ENCODE measurements at places on chromosomes 5 and 9. TPM values are rescaled to one million over a fixed set of nuclear protein-coding genes. Genes with fewer than 3 reads are reported as not detected.

DNA sequence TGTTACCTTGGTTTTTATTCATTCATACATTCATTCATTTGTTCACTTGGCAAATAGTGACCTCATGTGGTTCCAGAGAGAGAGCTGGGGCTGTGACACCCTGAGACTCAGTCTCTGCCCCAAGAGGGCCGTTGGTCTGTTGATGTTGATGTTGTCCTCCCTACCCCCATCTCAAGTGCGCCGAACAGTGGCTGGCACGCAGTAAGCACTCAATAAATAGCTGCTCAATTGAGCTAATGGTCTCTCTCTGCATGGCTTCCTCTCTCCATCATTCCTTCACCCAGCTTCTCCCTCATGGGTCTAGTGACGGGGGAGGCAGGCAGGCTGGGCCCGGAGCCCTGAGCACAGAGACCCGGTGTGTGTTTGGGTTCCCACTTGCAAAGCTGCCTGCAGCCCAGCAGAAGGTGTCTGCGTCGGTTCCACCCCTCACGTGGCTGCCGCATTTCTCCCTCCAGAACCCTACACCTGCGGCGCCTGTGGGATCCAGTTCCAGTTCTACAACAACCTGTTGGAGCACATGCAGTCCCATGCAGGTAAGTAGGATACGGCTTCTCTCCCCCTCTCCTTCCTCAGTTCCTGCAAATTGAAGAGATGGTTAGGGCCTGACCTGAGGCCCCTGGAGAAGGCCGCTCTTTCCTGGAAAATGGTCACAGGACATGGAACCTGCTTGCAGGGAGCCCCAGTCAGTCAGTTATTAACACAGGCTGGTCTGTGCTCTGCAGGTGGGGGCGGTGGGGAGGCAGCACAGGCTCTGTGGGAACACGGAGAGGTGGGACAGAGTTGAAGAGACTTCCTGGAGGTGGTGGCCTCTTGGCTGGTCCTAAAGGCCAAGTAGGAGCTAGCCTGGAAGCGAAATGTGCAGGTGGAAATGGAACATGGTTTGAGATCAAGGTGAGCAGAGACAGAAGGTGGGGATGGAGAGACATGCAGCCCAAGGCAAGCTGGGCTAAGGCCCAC lies 42.0 kb downstream of the AMBP start:
- no peak for DNase-seq

GRCh38 chr9:136610426-136610825 lies 52.3 kb upstream of the EGFL7 start:
- no peak for DNase-seq

DNA sequence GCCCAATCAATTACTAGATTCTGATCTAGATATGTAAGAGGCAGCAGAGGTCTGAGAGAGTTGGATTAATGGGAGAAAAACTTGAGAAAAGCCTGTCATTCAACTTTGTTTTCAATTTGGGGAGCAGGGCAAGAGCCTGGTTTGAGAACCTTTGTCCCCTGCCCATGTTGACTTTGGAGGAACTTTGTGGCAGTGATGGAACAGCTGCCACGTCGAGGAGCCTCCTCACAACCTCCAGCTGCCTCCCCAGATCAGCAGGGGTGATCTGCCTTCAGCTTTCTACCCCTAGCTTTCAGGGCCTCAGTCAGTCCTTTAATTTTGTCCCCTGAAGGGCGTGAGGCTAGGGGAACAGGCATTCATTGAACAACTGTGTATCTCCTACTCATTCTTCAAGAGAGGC lies 8.7 kb downstream of the SKP2 start:
- no peak for DNase-seq

The SPATA31D4 gene
- total RNA-seq = not detected

The IFNA21 gene
- total RNA-seq = not detected
